ENCODE measurements at places on chromosomes 2 and 18.

DNA sequence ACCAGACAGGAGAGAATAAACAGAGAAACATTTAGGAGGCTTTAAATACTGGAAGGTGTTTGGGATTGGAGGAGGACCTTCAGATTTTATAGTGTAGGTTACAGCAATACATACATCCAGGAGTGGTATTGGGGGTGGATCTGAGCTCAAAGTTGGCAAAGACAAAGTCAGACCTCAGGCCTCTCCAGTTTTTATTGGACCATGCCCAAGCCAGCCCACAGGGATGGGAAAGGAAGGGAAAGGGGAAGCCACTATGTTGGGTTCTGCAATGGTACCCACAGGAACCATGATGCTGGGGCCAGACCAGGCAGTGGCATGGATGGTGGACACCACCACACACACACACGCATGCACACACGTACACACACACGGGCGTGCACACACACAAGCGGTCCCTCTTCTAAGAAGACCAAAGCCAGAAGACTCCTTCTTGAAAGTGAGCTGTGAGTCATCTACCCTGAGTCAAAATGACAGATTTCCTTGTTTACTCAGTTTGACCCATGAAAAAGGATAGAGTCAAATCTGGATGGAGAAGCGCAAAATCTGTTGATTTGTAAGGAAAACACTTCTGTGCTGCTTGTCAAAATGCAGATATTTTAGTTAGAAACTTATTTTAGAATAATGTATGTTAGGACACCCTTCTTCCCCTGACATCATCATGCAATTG is 87.9 kb downstream of the TRABD2A start:
- H3K27me3 ChIP-seq: no peaks in the 10 kb centered on the region
- H3K4me3 ChIP-seq: no peak overlapping the region
- H3K4me1 ChIP-seq: no peaks in the 10 kb centered on the region
- DNase-seq: no peak
- no peak overlapping the region for H3K27ac ChIP-seq
- no peaks in the 10 kb centered on the region for H3K36me3 ChIP-seq

DNA sequence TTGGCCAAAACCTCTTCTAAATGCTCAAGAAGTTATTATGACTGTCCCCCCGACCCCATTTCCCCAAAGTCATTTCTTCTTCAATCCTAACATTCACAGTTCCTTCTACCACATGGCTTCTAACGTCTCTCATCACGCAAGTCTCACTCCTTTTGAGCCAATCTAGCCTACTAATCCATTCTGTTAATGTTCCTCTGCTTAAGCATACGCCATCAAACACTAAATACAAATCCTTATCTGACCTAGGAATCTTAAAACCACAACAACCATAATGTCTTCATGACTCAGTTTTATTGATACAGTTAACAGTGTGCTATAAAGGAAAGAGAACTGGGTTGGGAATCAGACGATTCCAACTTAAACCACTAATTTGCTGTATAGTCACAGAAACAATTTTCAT is 23.9 kb downstream of the HNRNPLL start:
- no peaks in the 10 kb centered on the region for H3K4me1 ChIP-seq
- H3K27me3 ChIP-seq: no peaks in the 10 kb centered on the region
- no peak overlapping the region for H3K4me3 ChIP-seq
- DNase-seq: no peak

DNA sequence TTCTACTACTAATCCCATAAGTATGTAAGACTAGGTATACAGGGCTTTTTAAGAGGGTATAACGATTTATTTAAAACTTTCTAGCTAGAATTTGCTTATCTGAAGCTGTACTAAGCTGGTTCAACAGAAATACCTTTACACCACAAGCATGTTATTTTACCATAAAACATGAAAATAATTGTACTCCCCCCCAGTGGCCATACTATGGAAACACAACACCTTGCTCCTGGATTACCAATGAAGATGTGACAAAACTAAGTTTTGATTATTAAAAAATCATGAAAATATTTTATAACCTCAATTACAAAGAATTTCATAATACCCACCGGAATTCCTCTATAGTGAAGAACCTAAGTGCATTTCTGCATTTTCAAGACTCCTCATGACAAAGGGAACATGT is 27.3 kb downstream of the LPIN2 start:
- H3K36me3 ChIP-seq: no peaks in the 10 kb centered on the region
- no peak overlapping the region for H3K27ac ChIP-seq
- no peak overlapping the region for H3K4me3 ChIP-seq
- no peak for DNase-seq
- no peaks in the 10 kb centered on the region for H3K4me1 ChIP-seq

DNA sequence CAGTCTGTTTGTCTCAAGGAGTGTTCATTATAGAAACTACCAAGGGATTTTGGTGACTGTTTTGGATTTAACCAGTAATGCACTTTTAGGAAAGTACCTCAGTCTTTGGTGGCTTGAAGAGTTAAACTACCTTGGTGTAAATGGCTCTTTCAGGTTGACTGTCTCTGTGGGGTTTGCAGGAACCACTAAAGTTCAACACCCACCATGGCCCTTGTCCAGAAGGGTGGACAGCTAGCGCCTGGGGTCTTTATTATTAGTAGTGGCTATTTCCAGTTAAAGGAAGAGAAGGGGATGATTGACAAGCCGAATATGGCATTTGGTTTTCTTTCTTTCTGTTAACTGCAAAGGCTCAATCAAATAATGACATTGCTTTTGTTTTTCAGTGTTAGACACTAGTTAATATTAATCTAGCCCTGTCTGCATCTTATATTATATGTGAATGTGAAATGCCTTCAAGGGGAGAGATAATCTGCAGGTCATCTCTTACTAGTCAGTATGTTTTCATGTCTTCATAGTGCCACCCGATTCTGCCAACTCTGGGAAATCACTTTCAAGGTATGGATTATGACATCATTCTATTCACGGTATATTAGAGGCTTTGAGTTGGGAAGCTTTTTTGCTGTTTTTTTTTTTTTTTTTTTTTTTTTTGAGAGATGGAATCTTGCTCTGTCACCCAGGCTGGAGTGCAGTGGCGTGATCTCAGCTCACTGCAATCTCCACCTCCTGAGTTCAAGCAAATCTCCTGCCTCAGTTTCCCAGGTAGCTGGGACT is 56.4 kb downstream of the MAP4K4 start:
- no peak overlapping the region for H3K4me3 ChIP-seq
- no peak for DNase-seq
- H3K27me3 ChIP-seq: no peaks in the 10 kb centered on the region
- no peak overlapping the region for H3K27ac ChIP-seq
- no peaks in the 10 kb centered on the region for H3K36me3 ChIP-seq
- peaks cover 5% of the 10 kb centered on the region for H3K4me1 ChIP-seq

- H3K36me3 ChIP-seq: no peaks in the 10 kb centered on the region
- H3K4me1 ChIP-seq: no peaks in the 10 kb centered on the region
- no peak for DNase-seq
These were observed 115.5 kb upstream of the ITGA6 start for GRCh38 chr2:172311921-172312345.

- H3K27me3 ChIP-seq: no peaks in the 10 kb centered on the region
- H3K27ac ChIP-seq: no peak overlapping the region
These were observed 26.3 kb downstream of the MBP start for GRCh38 chr18:77106331-77106730.

DNA sequence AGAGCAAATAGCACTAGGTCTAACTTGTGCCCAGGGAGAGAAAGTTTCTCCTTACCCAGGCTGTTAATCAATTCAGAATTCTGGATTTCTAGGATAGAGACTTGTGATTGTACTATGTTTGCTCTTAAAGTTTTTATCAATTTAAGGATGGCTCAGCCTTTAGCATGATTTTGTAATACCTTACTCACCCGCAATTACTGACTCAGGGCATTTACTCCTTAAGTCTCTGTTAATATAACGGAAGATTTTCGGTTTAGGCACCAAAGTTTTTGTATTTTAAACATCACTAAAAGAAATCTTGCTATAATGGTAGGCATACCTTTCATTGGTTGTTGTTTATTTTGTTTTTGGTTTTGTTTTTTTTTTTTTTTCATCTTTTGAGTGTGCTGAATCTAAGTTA is 358.2 kb downstream of the RBM43 start:
- no peak overlapping the region for H3K4me3 ChIP-seq
- no peaks in the 10 kb centered on the region for H3K4me1 ChIP-seq
- H3K27ac ChIP-seq: no peak overlapping the region
- H3K36me3 ChIP-seq: no peaks in the 10 kb centered on the region
- no peak for DNase-seq

DNA sequence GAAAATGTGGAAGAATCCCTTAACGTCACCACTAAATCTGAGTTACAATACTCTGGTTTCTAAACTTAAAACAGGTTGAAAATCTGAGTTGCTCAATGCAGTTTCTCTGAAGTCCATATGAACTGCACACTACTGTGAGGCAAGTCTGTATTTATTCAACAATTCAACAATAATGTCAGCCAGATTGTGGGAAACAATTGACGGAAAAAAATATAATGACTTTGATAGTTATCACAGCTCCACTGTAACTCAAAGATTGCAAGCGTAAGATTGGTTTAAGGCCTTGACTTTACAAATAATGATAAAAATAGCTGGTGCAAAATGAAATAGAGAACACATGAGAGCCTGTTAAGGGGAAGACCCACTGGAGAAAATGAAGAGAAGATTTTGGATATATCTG is 219.4 kb upstream of the CCDC150 start:
- H3K27me3 ChIP-seq: no peaks in the 10 kb centered on the region
- H3K4me1 ChIP-seq: no peaks in the 10 kb centered on the region

DNA sequence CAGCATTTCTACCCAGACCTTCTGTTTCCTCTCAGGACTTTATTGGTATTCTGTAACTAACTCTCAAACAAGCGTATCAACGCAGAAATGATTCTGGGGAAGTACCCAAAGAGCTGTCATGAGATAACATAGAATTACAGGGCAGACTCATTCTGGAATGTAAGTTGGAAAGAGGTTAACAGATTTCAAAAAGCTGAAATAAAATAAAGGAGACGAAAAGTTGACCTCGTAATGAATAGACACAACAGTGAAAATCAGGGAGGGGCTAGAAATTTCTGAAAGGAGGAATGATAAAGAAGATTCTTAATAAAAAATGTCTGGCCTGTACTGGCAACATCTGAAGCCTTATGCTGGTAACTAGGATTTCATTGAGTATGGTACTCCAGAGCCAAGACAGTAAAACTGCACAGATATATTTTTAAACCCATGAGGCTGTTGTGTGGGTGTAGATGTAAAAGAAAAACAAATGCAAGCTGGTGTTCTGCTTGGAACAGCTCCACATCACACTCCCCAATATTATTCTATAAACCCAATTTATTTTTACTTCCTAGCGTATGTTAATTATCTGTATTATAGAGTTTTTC is 23.9 kb downstream of the RBMS1 start:
- peaks cover 3% of the 10 kb centered on the region for H3K4me1 ChIP-seq
- H3K27ac ChIP-seq: no peak overlapping the region
- H3K27me3 ChIP-seq: no peaks in the 10 kb centered on the region
- no peaks in the 10 kb centered on the region for H3K36me3 ChIP-seq

- H3K27ac ChIP-seq: no peak overlapping the region
- H3K4me1 ChIP-seq: peaks cover 1% of the 10 kb centered on the region
- no peaks in the 10 kb centered on the region for H3K36me3 ChIP-seq
- H3K27me3 ChIP-seq: no peaks in the 10 kb centered on the region
- H3K4me3 ChIP-seq: no peak overlapping the region
- DNase-seq: no peak
These were observed 136.1 kb upstream of the NRP2 start for GRCh38 chr2:205545971-205546816.

GRCh38 chr2:161166538-161167409 is 6.5 kb downstream of the TANK start:
- no peaks in the 10 kb centered on the region for H3K27me3 ChIP-seq
- H3K36me3 ChIP-seq: no peaks in the 10 kb centered on the region
- no peaks in the 10 kb centered on the region for H3K4me1 ChIP-seq
- no peak for DNase-seq
- no peak overlapping the region for H3K4me3 ChIP-seq

- no peaks in the 10 kb centered on the region for H3K4me1 ChIP-seq
- no peaks in the 10 kb centered on the region for H3K27me3 ChIP-seq
- H3K27ac ChIP-seq: no peak overlapping the region
- H3K4me3 ChIP-seq: no peak overlapping the region
- DNase-seq: no peak
- H3K36me3 ChIP-seq: no peaks in the 10 kb centered on the region
These were observed 7.5 kb downstream of the NEU2 start for GRCh38 chr2:233039846-233040530.

DNA sequence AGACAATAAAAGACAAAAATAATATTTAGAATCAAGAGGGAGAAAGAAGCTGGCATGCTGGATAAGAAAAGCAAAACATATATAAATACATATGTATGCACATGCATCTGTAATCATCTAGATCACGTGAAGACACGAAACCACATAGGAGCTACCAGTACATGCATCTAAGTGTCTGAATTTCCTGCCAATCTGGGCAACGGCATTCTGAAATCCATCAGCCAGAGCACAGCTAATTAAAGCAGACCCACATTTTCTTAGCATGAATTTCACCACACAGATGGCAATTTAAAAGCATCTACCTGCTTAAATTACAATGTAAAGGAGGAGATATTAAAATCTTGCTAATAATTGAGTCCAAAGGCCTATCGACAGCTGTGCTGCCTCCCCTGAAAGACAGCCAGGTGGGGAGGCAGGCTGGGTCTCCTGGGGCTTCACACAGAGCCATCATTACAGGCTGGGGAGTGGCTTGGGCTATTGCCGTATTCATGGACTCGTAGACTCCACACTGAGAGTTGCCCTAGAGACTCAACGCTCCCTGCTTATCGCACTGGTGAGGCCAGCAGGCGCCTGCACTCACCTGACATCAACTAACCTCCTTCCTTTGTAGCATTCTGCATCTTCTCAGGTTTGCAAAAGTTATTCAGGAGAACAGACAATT is 272.5 kb upstream of the PXDN start:
- H3K4me3 ChIP-seq: no peak overlapping the region
- H3K27ac ChIP-seq: no peak overlapping the region
- no peaks in the 10 kb centered on the region for H3K27me3 ChIP-seq
- H3K36me3 ChIP-seq: no peaks in the 10 kb centered on the region
- peaks cover 3% of the 10 kb centered on the region for H3K4me1 ChIP-seq

GRCh38 chr2:63676135-63676534 is 87.4 kb downstream of the MDH1 start:
- no peaks in the 10 kb centered on the region for H3K27me3 ChIP-seq
- H3K4me3 ChIP-seq: no peak overlapping the region
- no peaks in the 10 kb centered on the region for H3K4me1 ChIP-seq

DNA sequence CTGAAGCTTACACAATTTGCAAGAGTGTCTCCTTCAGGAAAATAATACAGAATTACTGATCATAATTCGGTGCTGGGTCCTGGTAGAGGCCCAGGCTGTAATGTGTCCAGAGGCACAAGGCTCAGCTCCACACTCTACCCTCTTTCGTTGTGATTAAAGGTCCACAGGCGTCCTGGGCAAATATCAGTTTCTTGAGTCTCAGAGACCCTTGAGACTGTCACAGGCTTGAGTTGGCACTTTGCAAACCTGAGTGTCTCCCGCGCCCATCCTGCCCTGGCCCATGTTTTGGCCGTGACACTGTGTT is 46.9 kb upstream of the SMAD7 start:
- no peaks in the 10 kb centered on the region for H3K27me3 ChIP-seq
- DNase-seq: no peak
- H3K4me1 ChIP-seq: peaks cover 11% of the 10 kb centered on the region
- H3K36me3 ChIP-seq: no peaks in the 10 kb centered on the region
